ENCODE measurements at places on chromosomes 3 and 15.

GRCh38 chr15:43920815-43921214, 94.0 kb downstream of the WDR76 start:
- no peak for ATAC-seq

DNA sequence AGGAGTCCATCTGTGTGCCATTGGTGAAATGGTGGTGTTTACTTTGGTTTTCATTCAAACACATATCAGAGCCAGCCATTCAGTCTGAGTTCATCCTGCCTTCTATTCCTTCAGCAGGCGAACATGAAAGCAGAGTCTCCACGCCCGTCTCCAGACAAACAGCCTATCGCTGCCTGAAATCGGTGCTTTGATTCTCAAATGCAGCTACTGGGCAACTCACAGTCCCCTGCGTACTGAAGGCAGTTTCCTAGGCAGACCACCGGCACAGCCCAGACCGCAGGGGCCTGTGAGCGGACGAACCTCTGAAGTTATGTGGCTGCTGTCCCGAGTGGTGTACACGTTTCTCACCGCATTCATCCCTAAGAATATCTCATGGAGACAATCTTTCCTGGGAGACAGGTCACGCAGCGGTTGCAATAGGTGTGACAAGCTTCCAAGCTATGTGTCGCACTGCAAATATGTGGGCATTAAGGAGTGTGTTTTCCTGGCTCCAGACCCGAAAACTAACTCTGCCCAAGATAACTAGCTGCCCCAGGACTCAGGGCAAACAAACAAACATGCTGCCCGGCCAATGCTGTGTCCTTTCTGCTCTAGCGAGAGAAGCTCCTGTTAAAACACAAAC, 16.9 kb upstream of the RYR3 start:
- no peak for ATAC-seq

GRCh38 chr15:51096976-51097375, 2.3 kb upstream of the TNFAIP8L3 start:
- no peak for ATAC-seq

GRCh38 chr15:45637552-45638033, 2.8 kb downstream of the SQOR start:
- peak; percentile 78 for ATAC-seq

GRCh38 chr3:197201791-197202452, 96.5 kb downstream of the DLG1 start:
- no peak for ATAC-seq

- ATAC-seq, result no peak
Observed at GRCh38 chr3:47804577-47804976, 1.6 kb downstream of the DHX30 start.

GRCh38 chr3:169945313-169945712, 21.3 kb upstream of the SEC62 start:
- peak; percentile 96 for ATAC-seq

DNA sequence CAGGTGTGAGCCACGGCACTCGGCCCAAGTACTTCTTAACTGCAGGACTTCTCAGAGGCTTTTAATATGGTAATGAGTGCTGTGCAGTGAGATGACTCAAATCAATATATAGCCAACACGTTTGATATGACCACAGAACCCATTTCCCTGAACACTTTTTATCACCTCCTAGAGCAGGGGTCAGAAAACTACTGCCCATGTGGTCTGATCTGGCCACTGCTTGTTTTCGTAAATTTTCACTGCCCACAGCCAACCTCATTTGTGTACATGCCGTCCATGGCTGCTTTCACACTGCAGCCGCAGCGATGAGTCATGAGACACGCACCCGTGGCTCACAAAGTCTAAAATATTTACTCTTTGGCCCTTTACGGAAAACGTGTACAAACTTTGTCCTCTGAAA, 179.2 kb downstream of the RORA start:
- no peak for ATAC-seq

DNA sequence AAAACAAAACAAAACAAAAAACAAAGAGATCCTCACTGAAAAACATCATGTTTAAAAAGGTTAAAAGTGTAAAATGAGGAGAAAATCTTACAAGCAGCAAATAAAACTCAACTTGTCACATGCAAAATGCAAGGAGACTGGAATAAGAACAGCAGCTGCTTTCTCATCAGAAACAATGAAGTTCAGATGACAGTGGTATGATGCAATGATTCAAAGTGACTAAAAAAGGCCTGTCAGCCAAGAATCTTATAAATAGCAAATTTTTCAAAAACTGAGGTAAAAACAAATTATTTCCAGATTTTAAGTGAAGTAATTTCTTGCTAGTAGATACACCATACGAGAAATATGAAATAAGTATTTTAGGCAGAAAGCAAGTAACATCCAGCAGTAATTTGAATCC, 68.6 kb upstream of the EPHA3 start:
- ATAC-seq, result no peak

DNA sequence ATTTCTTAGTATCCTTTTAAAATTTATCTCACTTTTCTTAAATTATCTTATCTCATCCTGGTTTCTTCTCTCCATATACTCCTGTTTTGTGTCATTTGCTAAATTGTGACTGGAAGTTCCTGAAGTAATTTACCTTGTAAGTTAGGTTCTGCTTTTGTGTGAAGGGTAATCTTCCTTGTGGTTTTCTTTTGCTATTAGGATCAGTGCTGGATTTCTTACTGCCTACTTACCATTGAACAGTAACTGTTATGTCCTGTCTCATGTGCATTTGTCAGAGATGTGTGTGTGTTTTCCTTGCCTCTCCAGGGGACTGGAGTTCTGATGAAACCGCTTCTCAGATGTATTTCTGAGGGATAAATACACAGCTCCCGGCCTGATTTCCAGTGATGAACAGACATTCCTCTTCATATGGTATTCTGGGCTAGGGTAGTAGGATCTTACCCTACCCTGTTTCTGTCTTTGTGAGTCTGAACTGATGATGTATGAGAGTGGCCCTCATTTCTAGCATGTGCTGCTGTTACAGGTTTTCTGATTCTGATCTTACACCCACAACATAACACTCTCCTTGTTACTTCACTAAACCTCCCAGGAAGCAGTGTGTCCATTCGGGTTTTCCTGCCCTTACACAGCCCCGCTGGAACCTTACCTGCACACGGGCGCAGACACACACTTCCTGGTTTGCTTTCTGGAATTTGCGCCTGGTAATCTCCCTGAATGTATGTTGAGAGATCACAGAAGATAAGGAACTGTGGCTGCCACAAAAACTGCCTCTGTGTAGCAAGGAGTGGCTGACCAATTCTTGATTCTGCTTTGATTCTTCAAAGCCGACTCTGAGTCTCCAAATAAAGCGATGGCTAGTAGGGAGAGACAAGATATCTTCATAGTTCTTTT, 14.7 kb downstream of the PAK2 start:
- ATAC-seq, result no peak

DNA sequence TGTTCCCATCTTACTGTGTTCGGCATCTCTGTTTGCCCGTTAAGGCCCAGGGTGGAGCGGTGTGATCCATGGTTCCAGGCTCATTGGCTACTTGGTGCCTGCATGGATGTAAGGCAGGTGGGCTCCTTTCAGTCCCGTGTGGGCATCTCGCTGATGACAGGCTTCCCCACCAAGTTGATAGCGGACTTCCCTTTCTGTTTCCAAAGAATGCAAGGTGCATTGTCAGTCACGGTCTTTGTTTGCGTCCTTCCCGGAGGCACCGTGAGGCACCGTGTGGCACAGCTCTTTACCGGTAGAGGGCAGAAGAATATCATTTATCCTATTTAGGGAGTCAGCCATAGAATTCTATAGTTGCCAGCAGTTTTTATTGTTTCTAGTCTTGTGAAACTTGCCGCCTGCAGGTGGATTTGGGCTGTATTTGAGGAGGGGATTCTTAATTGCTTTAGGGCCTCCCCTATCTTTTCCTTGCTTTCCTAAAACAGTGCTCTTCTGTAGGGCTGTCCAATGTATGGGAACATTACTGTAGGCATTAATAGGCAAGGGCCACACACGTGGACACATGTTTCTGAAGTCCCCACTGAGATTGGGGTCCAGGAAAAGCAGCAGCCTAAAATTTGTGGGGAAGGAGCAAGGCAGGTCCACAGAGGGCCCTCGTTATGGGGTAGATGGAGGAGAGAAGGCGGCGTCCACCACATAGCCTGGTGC, 244.1 kb downstream of the SLCO3A1 start:
- ATAC-seq, result peak; percentile 62

DNA sequence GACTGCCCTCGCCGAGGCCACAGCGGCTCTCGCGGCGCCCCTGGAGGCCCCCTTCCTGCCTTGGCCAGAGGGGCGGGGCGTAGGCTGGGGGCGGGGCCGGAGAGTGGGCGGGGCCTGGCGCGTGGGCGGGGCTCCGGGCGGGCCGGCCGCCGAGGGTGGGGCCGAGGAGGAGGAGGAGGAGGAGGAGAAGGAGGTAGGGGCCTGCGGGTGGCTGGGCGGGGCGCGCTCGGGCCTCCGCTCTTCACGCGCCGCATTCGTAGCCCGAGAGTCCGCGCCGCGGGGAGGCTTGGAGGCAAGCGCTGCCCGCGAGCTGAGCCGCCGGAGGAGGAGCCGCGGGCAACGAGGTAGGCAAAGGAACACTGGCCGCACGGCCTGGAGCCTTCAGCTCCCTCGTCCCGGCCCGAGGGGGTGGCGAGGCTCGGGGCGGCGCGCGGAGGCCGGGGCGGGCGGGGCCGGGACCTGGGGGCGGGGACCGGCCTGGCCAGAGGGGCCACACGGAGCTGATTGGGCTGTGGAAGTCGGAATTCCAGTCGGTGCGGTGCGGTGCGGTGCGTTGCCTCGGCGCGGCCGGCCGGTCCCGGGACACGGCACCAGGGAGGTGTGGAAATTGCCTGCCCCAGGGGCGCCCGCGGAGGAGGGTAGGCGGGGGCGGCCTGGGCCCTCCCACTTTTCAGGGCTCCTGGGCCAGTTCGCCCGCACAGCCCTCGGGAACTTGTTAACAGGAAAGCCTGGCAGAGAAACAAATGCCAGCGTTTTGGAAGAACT, at the start of gene PPP2R3A:
Gene PPP2R3A, plus strand, starts transcription at position 223 of the 765 bp plus-strand sequence. CDS start 35,771 bp downstream, outside the sequence.
- peak; percentile 76 for ATAC-seq

Data from activated CD4-positive, CD25-positive, alpha-beta regulatory T cell treated with anti-CD3 and anti-CD28 coated beads, Interleukin-2, amount 50 U/mL, for 24 hours (primary cell).